ENCODE measurements at places on chromosomes 16 and 17.

DNA sequence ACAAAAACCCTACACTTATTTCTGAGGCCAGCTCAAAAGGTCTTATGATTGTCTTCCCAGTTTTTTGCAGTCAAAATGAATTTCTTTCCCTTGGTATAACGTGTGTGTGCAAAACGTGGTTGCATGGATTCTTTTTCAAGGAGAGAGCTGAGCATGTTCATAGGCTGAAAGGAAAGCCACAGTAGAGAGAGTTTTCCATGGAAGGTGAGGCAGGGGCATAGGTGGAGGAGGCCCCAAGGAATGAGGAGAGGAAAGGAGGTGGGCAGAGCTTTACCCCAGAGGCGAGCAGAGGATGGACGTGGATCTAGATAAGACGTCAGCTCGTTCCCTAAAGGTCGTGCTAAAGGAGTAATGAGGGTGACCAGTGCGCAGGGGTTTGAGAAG, 22.8 kb downstream of the TRPV2 start:
- no peak for DNase-seq

DNA sequence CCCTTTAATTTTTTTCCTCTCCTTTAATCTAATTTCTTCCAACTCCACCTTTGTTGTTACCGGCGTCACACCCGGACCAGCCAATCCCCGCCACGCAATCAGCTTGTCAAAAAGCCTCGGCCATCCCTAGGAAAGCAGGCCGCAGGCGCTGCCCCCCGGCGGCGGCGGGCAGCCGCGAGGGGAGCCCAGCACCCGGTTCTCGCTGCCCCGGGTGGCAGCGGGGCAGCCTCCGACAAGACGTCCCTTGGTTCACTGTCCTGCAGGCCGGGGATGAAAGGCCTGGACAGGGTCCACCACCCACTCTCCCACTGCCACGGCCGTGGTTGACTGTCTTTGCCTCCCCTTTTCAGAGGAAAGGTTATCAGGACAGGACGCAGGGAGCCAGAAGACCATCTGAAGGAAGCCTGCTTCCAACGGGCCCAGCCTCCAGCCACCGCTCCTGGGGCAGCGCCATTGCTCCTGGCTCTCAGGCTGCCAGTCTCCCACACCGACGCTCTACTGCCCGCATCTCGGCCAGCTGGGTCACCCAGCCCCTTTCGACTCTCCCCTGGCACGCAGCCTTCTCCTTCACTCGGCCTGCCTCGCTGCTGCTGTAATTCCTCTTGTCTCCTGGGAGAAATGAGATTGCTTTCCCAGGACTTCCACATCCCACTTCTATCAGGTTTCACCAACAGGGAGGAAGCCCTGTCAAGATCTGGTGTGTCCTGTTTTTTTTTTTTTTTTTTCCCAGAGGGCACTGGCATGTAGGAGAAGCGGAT, 2.8 kb upstream of the UBTF start:
- DNase-seq: peak; percentile 69

GRCh38 chr17:34241062-34241461, 14.0 kb upstream of the CCL2 start:
- DNase-seq: peak; percentile 74

- no peak for DNase-seq
Measured at GRCh38 chr17:68507576-68507975, 4.7 kb upstream of the PRKAR1A start.

DNA sequence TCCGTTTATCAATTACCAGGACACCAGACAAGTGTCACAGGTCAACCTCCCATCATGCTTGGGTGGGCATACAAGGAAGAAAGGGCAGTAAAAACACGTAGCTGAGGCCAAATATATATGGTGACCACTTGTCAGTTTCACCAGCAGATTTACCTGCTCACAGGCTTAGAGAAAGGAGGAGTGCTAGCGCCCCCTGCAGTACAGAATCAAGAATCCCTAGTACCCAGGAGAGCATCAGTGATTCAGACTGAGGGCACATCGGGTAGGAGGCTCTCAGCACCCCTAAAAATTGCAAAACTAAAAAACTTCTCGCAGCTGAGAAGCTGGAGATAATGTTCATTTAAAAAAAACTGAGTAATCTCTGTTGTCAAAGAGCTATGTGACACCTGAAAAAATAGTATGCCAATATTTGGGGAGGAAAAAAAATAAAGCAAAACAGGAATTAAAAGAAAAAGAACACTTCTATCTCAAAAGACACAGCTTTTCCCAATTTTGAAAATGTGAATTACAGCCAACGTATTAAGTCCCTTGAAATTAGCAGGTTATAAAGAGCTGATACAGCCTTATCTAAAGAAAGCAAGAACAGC, 21.2 kb upstream of the MON1B start:
- DNase-seq: no peak

DNA sequence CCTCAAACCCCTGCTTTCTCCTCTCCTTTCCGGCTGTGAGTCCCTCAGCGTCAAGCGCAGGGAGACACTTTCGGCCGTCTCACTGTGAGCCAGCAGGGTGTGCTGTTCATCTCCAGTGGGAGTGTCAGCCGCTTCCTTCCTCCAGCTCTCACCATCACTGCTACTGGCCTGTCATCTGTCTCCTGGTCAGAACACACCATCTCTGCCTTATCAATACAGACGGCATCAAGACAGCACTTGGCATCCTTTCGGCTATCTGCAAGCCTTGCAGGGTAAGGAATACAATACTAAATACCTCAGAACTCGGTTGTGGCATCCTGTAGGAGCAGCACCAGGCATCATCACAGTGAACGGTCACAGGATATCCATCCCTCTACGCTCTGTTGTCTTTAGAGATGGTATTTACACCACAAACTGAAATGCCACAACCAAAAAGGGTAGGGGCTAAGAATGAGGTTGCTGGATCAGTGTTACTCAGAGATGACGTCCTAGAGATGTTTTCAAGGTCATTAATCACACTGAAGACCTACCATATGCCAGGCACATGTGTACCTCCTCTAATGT, 20.7 kb upstream of the CMTM4 start:
- DNase-seq: no peak

- no peak for DNase-seq
Measured at GRCh38 chr16:55439101-55439690, 39.8 kb upstream of the MMP2 start.

GRCh38 chr16:51549836-51550235, 398.8 kb upstream of the SALL1 start:
- DNase-seq: no peak

DNA sequence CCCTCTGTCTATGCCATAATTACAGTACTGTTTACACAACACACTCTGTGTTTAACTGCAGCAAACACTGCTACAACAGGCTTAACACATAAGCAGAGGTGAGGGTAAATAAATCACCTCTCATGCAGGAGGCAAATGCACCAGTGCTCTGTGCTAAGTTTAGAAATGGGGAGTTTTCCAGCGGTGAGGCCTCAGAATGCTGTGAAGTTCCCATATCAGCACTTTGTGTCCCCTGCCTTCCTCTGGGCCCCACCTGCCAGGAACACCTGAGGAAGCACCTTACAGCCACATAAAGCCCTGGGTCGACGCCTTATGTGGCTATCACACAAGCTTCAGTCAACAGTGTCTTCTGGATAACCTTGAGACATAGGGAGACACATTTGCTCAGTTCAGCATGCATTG, 304.5 kb downstream of the HAPSTR1 start:
- no peak for DNase-seq

DNA sequence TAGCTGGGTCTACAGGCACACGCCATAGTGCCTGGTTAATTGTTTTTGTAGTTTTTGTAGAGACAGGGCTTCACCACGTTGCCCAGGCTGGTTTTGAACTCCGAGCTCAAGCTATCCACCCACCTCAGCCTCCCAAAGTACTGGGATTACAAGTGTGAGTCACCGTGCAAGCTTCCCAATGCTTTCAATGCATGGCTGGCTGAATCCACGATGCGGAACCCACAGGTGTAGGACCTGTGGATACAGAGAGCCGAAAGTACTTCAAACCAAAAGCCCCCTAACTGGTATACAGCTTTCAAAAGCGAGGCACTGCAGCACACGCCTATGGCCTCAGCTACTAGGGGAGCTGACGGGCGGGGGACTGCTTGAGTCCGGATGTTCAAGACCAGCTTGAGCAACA, 44.8 kb downstream of the METTL16 start:
- DNase-seq: no peak

DNA sequence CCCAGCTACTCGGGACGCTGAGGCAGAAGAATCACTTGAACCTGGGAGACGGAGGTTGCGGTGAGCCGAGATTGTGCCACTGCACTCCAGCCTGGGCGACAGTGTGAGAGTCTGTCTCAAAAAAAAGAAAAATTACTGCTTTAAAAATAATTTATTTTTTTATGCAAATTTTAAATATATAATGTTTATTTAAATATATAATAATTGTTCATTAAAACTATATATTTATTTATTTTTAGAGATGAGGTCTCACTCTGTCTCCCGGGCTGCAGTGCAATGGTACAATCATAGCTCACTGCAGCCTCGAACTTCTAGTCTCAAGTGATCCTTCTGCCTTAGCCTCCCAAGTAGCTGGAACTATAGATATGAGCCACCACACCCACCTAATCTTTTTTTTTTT, 15.2 kb upstream of the DBNDD1 start:
- no peak for DNase-seq
